ENCODE measurements at places on chromosomes 16 and 17.

DNA sequence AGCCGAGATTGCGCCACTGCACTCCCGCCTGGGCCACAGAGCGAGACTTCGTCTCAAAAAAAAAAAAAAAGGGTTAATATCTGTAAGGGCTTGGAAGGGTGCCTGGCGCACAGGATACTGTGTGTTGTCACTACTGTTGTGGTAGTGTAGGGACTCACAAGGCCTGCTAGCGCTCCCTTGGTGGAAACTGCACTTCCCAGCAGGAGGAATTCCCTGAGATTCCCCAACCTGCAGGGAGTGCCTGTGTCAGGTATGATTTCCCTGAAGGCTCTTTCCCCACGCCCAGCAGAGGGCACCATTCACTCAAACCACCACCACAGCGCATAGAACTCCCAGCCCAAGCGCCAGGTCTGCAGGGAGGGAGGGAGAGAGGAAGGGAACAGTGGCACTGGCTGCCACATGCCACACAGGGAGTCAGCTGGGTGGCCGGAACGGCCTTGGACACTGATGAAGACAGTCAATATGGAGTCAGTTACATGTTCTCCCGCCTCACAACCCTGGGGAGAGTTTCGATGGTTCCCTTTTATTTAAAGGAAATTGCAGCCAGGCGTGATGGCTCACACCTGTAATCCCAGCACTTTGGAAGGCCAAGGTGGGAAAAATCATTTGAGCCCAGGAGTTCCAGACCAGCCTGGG is 32.7 kb upstream of the CDH1 start:
- peak; percentile 63 for DNase-seq

- DNase-seq, result peak; percentile 15
Measured at GRCh38 chr17:78341559-78342448, 18.1 kb downstream of the SOCS3 start.

GRCh38 chr16:11354407-11354732 is 9.1 kb downstream of the RMI2 start:
- DNase-seq, result no peak

DNA sequence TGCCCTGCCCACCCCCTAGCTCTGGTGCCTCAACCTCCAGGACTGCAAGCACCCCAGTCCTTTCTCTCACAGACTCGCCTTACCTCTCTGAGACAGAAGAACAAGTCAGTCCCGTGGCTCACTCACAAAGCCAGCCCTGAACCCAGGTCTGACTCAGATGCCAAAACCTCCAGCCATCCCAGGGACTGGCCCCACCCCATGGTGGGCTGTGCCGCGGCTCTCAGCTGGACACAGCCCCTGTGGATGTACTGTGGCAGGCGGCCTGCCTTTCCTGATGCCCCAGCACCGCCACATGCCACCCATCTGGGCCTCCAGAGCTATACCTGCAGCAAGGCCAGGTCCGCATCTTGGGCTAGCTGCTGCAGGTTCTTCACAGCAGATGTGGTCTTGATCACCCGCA is 19.8 kb downstream of the MPG start:
- DNase-seq, result no peak

GRCh38 chr16:27326738-27327585 is 13.2 kb downstream of the IL4R start:
- peak; percentile 22 for DNase-seq

DNA sequence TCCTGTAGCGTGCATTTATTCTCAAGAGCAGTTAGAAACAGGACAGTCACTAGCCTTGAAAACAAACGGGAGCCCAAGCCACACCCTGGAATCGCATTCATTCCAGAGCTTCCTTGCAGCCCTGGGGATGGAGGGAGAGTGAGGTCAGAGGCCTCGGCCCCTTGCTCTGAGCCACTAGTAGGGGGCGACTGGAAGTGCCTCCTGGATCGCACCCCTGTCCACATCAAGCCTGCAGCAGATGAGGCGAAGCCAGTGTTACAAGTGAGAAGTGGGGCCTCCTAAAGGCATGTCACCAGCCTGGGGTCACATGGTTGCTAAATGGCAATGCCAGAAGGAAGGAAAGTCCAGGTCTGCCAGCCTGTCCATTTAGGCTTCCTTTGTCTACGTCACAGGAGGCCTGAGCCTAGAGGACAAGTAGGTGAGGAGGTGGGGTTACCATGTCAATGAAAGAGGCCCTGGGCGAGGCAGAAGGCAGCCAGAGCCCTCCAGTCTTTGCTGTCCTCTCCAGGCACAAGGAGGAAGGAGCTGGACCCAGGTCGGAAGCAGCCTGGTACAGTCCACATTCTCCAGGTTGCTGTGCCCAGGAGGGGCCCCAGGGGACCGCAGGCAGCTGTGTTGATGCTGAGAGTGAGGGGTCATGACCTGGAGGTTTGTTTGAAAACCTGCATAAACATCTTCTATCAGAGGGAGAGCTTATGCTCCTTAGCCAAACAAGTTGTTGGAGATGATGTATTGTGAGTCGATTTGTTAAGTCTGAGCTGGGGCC is 3.0 kb upstream of the RCVRN start:
- DNase-seq, result no peak

GRCh38 chr17:77312786-77313599 is 172.2 kb downstream of the SEC14L1 start:
- no peak for DNase-seq

- DNase-seq, result no peak
Measured at GRCh38 chr16:87178977-87179376, 138.2 kb downstream of the C16orf95 start.

DNA sequence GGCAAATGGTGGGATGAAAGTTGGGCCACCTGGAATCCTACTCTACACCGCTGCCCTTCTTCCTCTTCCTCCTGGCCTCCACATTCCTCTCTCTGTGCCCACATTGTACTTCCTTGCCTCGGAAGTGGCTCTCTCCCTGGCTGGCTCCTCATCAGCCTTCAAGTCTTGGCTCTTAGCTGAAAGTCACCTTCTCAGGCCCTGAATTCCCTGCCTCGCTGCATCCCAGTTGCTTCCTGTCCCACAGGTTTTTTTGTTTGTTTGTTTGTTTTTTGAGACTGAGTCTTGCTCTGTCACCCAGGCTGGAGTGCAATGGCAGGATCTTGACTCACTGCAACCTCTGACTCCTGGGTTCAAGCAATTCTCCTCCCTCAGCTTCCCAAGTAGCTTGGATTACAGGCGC is 2.6 kb upstream of the PAM16 start:
- no peak for DNase-seq

GRCh38 chr16:85615852-85616606 is 2.9 kb downstream of the GSE1 start:
- DNase-seq, result peak; percentile 79

- no peak for DNase-seq
Measured at GRCh38 chr16:69328854-69329316, 1.5 kb downstream of the PDF start.

- DNase-seq, result no peak
Measured at GRCh38 chr17:77343031-77343800, 202.4 kb downstream of the SEC14L1 start.

GRCh38 chr17:50890675-50891516 is 24.7 kb upstream of the TOB1 start:
- no peak for DNase-seq

DNA sequence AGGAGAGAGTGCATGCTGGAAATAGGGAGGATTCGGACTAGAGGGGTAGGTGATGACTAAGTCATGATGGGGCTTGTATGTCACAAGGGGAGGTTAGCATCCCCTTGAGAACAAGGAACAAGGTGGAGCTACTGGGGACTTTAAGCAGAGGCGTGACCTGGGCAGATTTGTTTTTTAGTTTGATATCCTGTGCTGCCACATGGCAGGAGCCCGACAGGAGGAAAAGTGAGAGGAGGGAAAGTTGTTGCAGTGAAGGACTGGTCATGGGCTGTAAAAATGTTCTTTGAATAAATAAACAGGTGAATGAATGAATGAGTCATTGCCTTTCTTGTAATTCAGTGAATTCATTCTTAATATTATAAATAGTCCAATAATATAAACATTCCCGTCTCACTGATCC is 365.1 kb upstream of the CDH5 start:
- DNase-seq, result no peak

DNA sequence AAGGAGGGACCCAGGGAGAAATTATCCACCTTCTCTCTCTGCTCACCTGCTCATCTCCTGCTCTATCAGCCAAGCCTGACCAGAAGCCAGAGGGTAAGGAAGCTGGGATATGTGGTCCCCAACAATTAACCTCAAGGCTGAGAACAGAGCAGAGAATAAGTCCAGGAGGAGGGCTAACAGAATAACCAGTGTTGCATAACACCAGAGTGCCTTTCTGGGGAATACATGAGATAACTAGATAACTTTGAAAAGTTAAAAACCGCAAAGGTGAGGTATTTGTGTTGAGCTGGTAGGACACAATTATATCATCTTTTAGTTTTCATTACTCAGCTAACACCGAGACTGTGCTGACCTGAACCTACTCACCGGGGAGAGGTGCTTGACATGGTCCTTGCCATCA is 180.8 kb downstream of the SALL1 start:
- no peak for DNase-seq

GRCh38 chr16:12833926-12834325 is 30.2 kb upstream of the CPPED1 start:
- DNase-seq, result no peak

DNA sequence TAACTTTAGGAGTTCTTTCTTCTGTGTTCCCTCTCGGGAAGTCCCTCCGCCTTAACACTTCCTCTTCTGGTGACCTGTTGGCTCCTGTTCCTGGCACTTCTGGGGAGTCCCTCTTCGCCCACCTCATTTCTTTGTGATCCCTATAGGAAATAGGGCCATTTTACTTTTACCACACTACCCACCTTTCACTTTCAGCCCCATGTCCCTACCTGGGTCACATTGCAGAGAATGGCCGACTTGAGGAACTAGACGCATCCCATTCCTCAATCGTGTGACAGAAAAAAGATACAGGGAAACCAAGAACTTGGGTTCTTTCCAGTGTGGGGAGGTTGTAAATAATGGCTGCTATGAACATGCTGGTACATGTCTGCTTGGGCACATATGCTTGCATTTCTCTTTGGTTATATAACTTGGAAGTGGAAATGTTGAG is 6.6 kb downstream of the IL21R start:
- DNase-seq, result no peak

GRCh38 chr17:82021900-82022309 is 773 bp downstream of the CENPX start:
- DNase-seq, result no peak

All from activated naive CD4-positive, alpha-beta T cell treated with Interleukin-2 at 50 U/mL for 16 hours (primary cell).